ENCODE measurements at places on chromosomes 13 and 19.

- no peak for DNase-seq
Measured at GRCh38 chr19:49393881-49394280, 5.8 kb downstream of the KASH5 start.

- no peak for DNase-seq
Measured at GRCh38 chr19:21835429-21835809, 563 bp downstream of the ZNF43 start.

DNA sequence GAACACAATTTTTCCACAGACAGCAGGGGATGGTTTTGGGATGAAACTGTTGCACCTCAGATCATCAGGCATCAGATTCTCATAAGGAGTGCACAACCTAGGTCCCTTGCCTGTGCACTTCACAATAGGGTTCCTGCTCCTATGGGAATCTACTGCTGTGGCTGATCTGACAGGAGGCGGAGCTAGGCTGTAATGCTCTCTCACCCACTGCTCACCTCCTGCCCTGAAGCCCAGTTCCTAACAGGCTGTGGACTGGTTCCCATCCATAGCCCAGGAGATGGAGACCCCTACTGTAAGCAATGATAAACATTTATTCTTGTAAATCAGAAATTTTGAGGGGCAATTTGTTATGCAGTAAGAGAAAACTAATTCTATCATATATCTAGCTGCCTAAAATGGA lies 1234.7 kb downstream of the SLITRK1 start:
- DNase-seq: no peak

- DNase-seq: no peak
Measured at GRCh38 chr19:50906217-50906616, 5.0 kb downstream of the KLK4 start.

GRCh38 chr13:101570410-101570809 lies 117.9 kb downstream of the ITGBL1 start:
- no peak for DNase-seq

GRCh38 chr13:58318495-58319167 lies 687.1 kb downstream of the PCDH17 start:
- DNase-seq: no peak

DNA sequence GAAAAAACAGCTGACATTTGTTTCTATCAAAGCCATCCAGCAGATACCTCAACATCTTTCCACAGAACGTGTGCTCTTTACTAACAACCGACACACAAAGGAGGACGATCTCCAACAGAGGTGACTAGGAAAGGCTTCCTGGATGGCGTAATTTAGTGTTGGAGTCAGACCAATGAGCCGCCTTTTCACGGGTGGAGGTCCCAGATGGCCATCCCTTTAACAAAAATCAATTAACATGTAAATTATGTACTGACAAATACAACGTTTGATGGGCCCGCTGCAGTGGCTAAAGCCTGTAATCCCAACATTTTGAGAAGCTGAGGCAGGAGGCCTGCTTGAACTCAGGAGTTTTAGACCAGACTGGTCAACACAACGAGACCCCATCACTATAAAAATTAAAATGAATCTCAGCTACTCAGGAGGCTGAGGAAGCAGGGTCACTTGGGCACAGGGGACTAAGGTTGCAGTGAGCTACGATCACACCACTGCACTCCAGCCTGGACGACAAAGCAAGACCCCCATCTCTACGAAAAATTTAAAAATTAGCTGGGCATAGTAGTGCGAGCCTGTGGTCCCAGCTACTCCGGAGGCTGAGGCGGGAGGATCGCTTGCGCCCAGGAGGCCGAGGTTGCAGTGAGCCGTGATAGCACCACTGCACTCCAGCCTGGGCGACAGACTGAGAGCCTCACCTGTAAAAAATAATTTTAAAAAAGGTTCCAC lies 1.2 kb upstream of the DPY19L3 start:
- DNase-seq: no peak

- DNase-seq: no peak
Measured at GRCh38 chr13:75136151-75136550, 345.8 kb downstream of the TBC1D4 start.

DNA sequence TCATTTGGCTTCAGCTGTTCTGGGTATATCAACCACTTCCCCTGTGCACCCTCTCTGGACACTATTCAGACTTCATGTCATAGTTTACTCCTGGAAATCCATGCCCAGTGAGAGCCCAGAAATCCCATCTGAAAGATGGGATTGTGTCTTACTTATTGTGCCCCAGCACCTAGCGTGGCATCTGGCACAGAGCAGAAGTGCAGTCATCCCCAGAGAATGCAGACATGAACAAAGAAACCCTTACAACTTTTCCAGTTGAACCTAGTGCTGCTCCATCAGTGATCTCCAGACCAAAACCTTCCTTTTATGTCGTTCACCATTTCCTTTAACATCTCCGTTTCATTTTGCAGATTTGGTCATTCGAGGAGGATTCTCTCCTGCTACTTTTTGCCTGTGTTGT lies 60.6 kb downstream of the MBNL2 start:
- DNase-seq: no peak

GRCh38 chr19:29805031-29805965 lies 6.5 kb upstream of the CCNE1 start:
- DNase-seq: no peak

DNA sequence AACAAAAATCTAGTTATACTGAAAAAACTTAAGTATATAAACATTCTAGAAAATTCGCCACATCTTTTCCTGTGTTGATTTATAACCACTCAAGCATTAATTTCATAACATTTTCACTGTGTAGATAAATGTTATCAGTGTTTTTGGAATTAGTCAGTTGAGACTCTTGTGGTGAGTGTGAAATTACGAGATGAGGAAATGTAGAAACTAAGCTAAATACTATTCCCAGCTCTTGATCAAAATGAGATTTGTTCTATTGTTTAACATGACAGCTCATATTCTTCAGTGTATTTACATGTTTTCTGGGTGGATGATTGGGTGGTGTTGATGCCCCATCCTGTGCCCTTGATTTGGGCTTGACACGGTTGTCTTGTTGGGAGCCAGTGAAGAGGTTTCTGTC lies 406.8 kb downstream of the DACH1 start:
- no peak for DNase-seq

DNA sequence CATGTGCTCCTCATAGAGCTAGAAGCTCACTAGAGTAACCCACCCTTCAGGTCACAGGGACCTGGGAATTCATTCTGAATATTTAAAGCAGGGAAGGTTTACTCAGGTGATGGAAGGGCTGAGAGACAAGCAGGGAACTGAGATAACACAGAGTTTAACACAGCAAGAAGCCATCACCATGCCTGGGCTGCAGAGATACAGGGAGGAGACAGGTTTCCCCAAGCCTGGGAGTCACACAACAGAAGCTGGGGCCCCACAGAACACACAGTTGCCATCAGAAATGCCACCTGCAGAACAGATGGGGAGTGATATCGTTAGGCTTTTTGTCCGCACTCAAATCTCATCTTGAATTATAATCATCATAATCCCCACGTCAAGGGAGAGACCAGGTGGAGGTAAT lies 7.9 kb upstream of the CYSLTR2 start:
- DNase-seq: no peak

DNA sequence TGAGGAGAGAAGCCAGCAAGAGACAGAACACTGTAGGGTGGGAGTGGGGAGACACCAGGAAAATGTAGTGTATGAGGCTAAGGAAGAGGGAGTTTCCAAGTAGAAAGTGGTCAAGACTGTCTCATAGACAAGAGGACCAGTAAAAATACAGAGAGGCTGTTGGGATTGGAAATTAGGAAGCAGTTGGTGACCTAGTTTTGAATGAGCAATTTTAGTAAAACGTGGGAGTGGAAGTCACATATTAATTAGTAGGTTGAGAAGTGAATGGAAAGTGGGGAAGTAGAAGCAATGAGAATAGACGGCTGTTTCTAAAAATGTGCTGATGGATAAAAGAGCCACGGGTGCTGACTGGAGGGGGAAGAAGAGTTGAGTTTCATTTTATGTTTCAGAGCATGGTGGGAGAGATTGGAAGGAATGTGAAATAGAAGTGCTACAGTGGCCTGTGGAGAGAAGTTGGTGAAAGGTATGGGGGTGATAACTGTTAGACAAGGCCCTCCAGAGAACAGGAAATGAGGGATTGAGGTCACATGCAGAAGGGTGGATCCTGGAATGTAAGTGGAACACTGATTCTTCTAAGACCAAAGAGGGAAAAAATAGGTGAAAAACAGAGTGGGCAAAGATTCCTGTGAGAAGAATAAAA lies 247.3 kb downstream of the MTUS2 start:
- no peak for DNase-seq

GRCh38 chr19:45117167-45117594 lies 24.2 kb downstream of the PPP1R37 start:
- DNase-seq: peak; percentile 41

GRCh38 chr13:36555151-36555986 lies 118.5 kb upstream of the SERTM1 start:
- no peak for DNase-seq

DNA sequence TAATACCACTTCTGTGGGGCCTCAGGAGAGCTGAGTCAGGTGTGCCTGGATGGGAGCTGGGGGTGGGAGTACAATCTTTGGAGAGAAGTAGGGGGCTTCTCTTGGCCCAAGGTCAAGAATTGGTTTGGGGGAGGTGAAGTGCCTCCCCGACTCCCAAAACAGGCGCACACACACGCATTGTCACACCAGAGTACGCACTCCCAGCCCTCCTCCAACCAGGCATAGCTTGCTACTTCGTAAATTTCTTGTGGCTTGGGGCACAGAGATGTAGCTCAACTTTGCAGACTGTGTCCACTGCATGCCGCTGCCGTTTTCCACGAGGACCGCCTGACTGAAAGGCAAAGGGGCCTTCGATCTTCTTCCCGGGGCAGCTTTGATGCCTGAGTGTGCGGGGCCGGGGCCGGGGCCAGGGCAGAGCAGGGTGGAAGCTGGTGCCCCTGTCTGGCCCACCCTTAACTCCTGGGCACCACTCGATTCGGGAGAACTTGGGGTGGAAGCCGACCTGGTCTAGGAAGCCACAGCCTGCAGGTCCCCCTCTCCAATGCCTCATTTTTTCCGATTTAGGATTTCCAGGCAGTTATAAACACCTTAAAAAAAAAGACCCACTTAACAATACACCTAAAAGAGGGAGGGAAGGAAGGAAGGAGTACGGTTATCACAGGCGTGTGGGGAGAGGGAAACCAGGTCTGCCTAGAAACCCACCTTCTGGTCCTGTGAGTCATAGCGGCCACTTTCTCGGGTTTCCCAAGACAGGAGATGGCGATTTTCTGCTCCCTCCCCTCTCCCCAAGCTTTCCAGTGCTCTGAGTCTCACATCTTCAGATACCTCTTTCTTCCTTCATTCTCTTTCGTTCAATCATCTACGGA lies 5.8 kb upstream of the TSHZ3 start:
- DNase-seq: no peak

GRCh38 chr19:31100206-31100590 lies 249.0 kb downstream of the TSHZ3 start:
- DNase-seq: no peak

DNA sequence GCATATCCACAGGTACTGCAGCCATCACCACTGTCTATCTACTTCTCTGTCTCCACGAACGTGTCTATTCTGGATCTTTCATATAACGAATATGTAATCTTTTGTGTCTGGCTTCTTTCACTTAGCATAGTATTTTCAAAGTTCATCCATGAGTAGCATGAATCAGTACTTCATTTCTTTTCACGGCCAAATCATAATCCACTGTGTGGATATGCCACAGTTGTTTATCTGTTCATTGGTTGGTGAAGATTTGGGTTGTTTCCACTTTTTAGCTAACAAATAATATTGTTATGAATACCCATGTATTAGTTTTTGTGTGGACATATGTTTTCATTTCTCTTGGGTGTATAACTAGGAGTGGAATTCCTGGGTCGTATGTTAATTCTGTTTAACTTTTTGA lies 14.4 kb downstream of the RGCC start:
- DNase-seq: no peak

DNA sequence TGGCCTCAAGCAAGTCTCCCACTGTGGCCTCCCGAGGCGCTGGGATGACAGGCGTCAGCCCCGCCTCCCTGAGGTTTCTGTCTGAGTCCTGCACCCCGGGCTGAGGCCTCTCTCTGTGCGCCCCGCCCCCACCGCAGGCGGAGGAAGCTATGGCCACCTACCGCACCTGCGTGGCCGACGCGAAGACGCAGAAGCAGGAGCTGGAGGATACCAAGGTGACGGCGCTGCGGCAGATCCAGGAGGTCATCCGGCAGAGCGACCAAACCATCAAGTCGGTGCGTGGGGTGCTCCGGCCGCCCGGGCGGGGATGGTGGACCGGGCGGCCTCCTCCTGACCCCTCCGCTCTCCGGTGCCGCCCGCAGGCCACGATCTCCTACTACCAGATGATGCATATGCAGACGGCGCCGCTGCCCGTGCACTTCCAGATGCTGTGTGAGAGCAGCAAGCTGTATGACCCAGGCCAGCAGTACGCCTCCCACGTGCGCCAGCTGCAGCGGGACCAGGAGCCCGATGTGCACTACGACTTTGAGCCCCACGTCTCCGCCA lies 12.7 kb downstream of the ARHGAP45 start:
- no peak for DNase-seq

DNA sequence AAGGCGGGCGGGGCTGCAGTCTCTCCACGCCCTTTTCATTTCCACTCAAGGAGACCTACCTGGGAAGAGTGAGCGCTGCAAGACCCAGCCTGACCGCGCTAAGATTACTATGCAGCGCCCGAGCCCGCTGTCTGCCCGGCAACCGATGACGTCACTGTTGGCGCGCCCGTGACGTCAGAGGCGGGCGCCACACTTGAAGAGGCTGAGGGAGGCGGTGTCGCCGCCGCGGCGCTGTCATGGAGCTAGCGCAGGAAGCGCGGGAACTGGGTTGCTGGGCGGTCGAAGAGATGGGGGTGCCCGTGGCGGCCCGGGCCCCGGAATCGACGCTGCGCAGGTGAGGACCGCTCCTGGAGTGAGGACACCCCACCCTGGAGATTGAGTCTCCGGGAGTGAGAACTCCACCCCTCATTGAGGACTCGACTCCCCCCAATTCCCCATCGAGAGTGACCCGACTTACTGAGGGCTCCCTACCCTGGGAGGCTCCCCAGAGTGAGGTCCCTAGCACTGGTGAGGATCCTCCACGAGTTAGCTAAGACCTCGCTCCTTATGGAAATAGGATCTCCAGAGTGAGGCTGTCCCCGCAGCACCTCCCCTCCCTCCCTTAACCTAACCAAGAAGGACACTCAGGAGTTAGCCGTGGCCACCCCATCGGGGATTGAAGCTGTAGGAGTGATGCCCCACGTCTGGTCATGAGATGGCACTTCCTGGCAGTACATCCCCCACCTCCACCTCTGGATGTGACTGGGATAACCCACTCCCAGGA lies at the start of gene HAUS5:
Gene HAUS5 (plus strand): TSS at position 177 of the 763 bp plus-strand sequence. CDS start 60 bp downstream, at position 237.
- peak; percentile 91 for DNase-seq

DNA sequence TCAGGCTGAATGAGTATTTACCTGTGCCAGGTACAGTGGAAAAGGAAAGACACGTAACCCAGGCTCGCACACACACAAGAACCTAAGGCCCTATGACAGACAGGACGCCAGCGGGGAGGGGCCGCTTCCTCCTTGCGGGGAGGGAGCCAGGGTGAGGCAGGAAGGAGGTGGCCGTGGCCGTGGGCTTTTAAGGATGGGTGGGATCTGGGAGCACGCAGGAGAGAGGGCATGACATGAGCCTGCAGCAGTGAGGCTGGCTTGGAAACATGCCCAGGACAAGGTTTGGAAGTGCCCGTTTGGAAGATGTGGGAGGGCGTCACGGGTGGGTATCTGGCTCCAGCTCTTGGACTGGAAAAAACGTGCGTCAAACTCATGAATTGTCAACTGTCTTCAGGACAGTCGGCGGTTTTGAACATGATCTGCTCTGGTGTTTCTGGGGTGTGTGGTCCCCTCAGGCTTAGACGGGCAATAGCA lies 20.1 kb downstream of the SH3GL1 start:
- DNase-seq: peak; percentile 14
